T-helper 22 cell (primary cell): ENCODE measurements at places on chromosomes 13 and 19.

GRCh38 chr13:29459813-29460355, 135.6 kb downstream of the SLC7A1 start:
- no peak for DNase-seq

- no peak for DNase-seq
Observed at GRCh38 chr19:15330801-15331418, 1.4 kb downstream of the BRD4 start.

DNA sequence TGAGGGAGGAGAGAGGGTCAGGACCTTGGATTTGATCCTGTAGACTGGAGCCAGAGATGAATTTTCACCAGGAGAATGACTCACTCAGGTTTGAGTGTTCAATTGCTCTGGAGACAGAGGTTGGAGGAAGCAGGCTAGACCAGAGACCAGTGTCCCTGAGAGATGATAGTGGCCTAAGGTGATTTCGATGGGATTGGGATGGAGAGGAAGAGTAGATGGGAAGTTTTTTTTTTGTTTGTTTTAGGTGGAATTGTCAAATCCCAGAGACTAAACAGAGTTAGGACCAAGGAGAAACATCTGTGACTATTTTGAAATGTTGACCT, 2.3 kb downstream of the CEBPG start:
- DNase-seq = no peak

DNA sequence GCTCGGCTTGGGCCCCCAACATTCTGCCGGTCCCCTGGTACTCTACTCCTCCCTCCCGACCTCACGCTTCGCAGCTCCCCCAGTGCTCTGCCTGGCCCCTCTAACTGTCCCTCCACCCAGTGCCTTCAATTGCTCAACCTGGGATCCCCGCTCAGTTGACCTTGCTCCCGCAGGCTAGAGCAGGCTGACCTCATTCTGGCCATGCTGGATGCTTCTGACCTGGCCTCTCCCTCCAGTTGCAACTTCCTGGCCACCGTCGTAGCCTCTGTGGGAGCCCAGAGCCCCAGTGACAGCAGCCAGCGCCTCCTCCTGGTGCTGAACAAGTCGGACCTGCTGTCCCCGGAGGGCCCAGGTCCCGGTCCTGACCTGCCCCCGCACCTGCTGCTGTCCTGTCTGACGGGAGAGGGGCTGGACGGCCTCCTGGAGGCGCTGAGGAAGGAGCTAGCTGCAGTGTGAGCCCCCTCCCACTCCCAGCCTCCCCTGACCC, 3.6 kb downstream of the GTPBP3 start:
- no peak for DNase-seq

- DNase-seq = no peak
Observed at GRCh38 chr13:68214691-68215415, 984.7 kb upstream of the PCDH9 start.
